HepG2 (cell line): ENCODE measurements at places on chromosomes 7 and 10. TPM values are rescaled to one million over a fixed set of nuclear protein-coding genes. Genes with fewer than 3 reads are reported as not detected.

GRCh38 chr7:45082831-45083331, 5.9 kb downstream of the NACAD start:
- DNase-seq = no peak
- no peaks in the 10 kb centered on the region for H3K36me3 ChIP-seq
- peaks cover 4% of the 10 kb centered on the region; the same call in 1 of the 2 replicates for H3K4me1 ChIP-seq
- peaks cover 9% of the 10 kb centered on the region for H3K27me3 ChIP-seq
- H3K27ac ChIP-seq = no peak overlapping the region

DNA sequence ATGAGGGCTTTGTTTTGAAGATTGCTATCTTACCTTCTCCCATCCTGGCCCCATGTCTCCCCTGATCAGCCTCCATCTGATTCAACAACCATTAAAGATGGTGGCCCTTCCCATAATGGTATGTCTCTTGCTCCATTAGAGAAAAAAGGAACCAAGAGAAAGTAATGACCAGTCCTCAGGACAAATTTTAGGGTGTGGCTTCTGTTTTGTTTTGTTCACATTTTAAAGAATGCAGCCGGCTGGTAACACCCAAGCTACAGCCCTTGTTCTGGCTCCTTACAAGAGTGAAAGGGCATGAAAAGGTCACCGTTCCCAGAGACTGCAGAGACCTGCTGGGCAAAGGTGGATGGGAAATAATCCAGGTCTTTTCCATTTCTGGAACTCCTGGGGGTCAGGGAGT, 287.9 kb upstream of the NEBL start:
- no peak overlapping the region for H3K27ac ChIP-seq
- no peaks in the 10 kb centered on the region; the same call in 1 of the 2 replicates for H3K27me3 ChIP-seq
- no peak for DNase-seq
- H3K4me1 ChIP-seq = no peaks in the 10 kb centered on the region
- H3K36me3 ChIP-seq = no peaks in the 10 kb centered on the region
- no peak overlapping the region for H3K4me3 ChIP-seq

DNA sequence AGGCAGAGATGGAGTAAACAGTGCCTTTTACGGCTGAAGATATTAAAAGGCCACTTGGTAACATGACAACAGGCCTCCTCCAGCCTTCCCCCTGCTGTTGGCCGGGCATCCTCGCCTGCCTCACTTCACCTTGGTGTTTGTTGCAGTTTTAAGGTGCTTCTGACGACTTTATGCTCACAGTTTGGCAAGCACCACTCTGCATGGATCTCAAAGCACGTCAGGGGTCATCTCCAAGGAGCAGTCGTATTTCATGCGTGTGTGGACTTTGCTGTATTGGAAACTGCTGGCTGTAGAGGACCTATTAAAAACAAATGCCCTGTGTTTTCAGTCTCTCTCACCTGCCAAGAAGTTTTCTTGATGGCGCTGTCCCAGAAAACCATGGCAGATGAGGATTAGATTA, 483.1 kb downstream of the RPS24 start:
- no peak overlapping the region for H3K27ac ChIP-seq
- H3K36me3 ChIP-seq = no peaks in the 10 kb centered on the region
- no peak for DNase-seq
- H3K27me3 ChIP-seq = no peaks in the 10 kb centered on the region
- no peak overlapping the region for H3K4me3 ChIP-seq

- no peaks in the 10 kb centered on the region for H3K4me1 ChIP-seq
- H3K27ac ChIP-seq = no peak overlapping the region
- no peak overlapping the region for H3K4me3 ChIP-seq
- DNase-seq = no peak
- H3K36me3 ChIP-seq = no peaks in the 10 kb centered on the region
These were observed 31.3 kb downstream of the PLXNA4 start for GRCh38 chr7:132544999-132545398.

- H3K27me3 ChIP-seq = no peaks in the 10 kb centered on the region
- H3K4me3 ChIP-seq = no peak overlapping the region
These were observed 138.7 kb downstream of the GFRA1 start for GRCh38 chr10:116134322-116134721.

DNA sequence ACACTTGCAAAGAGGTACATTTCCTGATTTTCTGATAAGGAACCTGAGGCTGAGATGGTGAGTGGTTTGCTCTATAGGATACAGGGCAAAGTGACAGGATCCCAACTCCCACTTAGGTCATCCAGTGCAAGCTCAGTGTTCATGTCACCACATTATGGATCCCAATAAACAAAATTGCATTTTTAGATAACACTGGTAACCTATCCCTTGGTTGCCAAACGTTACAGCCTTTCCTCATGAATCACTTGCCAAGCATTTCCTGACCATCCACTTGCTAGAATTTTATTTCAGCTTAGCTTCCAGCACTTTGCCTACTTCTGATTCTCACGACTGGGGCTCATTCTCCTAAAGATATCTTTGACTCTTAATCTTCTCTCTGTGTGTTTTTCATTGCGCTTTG, 131.4 kb upstream of the ODAD2 start:
- no peak overlapping the region for H3K27ac ChIP-seq
- no peaks in the 10 kb centered on the region for H3K27me3 ChIP-seq
- peaks cover 8% of the 10 kb centered on the region; the same call in 1 of the 3 replicates for H3K36me3 ChIP-seq

- H3K36me3 ChIP-seq = no peaks in the 10 kb centered on the region
- DNase-seq = no peak
- peaks cover 48% of the 10 kb centered on the region for H3K4me1 ChIP-seq
- no peaks in the 10 kb centered on the region for H3K27me3 ChIP-seq
These were observed 35.3 kb upstream of the PDZD8 start for GRCh38 chr10:117410557-117410956.

- no peak overlapping the region for H3K27ac ChIP-seq
- H3K4me1 ChIP-seq = no peaks in the 10 kb centered on the region
- H3K27me3 ChIP-seq = no peaks in the 10 kb centered on the region
- H3K36me3 ChIP-seq = no peaks in the 10 kb centered on the region
These were observed 241.0 kb downstream of the FRMD4A start for GRCh38 chr10:14089556-14090292.

TMEM236 gene
- total RNA-seq = 0.04 TPM in 1 of 2 replicates, not detected in the other
